NCI-H1092 treated with DMSO at 0.1 percent for 48 hours (cell line): ENCODE measurements at places on chromosomes 6 and 20.

DNA sequence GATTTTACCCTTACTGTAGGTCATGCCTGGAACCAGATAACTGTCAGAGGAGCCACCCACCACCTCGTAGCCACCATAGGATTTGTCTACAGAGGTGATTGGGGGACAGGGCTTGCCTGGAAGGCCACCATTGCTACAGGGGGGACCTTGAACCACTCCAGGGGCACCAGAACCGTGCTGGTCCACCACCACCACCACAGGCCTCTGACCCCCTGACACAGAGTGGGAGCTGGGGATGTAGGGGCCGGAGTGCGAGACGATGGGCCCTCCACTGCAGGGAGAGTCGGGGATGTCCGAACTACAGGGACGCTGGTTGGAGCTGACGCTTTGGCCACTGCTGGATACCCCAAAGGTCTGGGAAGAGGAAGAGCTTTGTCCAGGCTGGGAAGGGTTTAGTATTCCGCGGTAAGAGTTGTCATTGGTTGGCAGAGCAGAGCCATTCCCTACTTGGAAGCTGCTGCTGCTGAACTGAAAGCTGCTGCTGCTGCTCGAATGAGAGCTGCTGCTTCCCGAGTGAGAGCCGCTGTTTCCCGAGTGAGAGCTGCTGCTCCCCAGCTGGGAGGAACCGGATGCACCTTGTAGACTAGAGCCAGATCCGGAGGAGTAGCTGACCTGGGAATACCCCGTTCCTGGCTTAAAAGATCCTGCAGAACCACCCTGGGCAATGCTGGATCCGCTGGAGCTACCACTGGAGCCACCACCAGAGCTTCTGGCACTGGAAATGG is 2.2 kb downstream of the PSORS1C1 start:
- no peak for DNase-seq

DNA sequence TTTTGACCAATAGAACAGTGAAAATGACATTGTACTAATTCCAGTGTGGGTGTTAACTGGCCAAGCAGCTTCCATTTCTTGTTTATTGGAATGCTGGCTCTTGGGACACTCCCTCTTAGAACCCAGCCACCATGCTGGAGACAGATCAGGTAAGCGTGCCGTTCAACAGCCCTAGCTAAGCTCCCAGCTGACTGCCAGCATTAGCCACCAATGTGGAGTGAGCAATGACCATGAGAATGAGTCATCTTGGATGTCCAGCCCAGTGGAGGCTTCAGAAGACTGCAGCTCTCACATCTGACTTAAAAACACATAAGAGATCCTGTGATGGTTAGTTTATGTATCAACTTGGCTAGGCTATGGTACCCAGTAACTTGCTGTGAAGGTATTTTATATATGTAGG is 3.0 kb upstream of the LINC00237 start:
- no peak for DNase-seq

DNA sequence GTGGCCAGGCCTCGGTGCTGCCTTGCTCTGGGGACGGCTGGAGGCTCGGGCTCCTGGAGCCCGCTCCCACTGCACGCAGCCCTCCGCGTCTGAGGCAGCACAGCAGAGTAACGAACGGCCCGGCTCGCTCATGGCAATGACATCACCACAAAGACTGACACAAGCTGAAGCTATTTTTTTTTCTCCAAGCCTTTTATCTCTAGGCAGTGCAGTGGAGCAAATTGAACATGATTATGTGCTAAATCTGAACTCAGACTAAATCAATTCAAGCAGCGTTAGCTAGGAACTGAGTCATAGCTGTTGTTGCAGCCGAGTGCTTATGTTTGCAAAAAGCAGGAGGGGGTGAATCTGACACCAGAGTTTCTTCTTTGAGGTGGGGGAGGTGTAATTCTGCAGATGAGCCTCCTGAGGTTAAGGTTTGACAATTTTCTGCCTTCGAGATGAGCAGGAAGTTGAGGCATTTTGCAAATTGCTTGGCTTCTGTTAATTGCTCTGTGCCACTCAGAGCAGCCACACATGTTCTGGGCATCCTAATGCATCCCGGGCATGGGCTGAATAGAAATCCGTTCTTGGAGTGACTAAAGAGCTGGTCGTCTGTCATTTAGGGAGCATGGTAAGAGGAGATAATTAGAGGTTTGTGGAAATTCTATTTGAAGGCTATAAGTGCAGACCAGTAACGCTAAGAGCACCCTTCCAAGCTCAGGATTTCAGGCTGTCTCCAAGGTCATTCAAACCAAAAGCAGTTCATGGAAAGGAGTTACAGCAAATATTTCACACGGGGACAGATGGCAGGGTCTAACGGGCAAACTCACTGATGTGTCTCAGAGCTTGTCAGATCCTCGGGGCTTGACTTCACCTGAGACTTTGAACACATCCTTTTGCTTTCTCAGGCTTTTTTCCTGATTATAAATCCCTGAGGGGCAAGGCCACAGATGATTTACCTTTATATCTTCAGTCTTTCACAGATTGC is 155.1 kb upstream of the ENPP5 start:
- DNase-seq = peak; percentile 91

GRCh38 chr6:112360498-112360897 is 13.4 kb downstream of the RFPL4B start:
- no peak for DNase-seq

GRCh38 chr20:62577490-62577836 is 64.8 kb upstream of the SLCO4A1 start:
- no peak for DNase-seq

DNA sequence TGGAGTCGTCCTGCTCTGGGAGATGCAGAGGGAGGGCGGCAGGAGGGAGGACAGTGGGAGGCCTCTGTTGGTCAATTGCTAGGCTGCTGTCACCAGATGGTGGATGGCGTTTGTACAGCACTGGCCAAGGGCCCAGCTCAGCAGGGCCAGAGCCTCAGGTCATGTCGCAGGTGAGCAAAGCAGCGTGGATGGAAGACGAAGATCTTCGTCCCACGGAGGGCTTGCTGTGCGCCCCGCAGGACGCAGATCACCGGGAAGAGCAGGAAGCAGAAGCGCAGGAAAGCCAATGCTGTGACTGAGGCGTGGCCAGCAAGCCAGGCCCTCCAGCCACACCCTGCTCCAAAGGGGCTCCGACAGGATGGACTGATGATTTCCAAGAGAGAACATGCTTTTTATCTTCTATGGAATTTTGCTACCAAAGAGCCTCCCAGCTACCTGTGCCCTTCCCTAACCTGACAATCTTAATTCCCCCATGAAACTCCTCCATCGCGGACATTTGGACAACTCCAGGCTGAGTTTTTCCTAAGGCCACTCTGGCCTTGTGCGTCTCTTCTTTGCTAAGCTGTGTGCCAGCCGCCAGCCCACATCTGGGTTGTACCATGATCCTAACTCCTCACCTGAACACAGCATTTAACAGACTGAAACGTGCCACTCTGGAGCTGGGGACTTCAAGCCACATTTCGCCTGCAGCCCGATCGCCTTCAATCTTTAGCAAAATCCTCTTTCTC is 3.5 kb upstream of the SLCO4A1 start:
- no peak for DNase-seq

- peak; percentile 41 for DNase-seq
Observed at GRCh38 chr20:53413186-53413631, 180.4 kb downstream of the ZNF217 start.

DNA sequence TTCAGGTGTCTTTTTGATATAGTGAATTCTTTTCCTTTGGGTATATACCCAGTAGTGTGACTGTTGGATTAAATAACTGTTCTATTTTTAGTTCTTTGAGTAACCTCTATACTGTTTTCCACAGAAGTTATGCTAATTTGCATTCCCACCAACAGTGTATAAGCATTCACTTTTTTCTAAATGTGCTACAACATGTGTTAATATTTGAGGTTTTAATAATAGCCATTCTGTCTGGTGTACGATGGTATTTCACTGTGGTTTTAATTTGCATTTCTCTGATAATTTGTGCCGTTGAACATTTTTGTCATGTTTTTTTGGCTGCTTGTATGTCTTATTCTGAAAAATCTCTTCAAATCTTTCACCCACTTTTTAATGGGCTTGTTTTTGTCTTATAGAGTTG is 563.5 kb downstream of the GRIK2 start:
- DNase-seq = no peak
